NCI-H460 (cell line): ENCODE measurements at places on chromosomes 7 and 10.
A peak's percentile ranks its signal among the peaks of the same experiment; 100 is the strongest.

DNA sequence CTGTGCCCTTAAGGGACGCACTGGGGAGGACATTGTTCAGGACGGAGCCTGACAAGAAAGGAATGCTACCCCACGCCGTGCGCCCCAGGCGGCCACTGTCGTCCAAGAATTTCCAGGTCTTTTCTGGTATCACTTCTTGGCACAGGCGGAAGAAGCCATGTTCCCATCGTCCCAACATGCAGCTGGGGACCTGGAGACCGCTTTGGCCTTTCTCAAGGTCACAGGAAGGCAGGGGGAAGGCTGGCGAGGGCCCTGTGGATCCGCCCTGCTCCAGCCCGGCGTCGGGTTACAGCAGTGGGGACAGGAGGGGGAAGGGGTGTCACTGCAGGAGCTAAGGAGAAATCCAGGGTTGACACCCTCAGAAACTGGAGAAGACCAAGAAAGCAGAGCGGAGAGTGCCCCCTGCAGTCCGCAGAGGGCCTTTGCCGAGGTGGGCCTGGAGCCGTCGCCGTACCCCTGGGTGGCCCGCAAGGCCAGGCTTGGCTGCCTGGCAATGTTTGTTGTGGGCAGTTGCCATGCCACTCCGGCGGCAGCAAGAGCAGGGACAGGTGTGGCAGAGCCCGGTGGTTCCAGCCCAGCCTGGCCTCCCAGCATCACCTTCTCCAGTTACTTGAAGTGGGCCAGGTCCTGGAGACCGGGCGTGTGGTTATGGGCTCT is 104.1 kb downstream of the LHPP start:
- DNase-seq = peak; percentile 1

- no peak for DNase-seq
Observed at GRCh38 chr10:93245779-93246178, 172.1 kb downstream of the CYP26A1 start.

DNA sequence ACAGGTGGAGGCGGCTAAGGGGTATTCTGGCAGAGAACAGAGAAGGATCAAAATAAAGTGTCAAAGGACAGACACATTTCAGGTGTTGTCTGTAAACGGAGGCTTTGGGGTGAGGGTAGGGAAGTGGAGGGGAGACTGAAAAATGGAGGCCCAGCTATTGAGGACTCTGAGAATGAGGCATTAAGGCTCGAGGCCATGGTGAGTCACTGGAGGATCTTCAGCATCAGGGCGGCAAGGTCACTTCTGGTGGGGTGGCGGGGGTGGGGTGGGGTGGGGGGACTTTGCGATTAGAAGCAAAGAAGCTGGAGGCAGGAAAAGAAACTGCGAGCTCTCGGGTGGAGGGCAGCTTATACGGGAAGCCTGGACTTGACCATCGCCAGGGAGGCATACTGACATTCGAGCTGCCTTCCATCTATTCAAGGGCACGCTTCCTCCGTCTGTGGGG is 58.4 kb upstream of the PCGF5 start:
- DNase-seq = no peak

GRCh38 chr10:70943841-70944466 is 55.6 kb upstream of the PCBD1 start:
- no peak for DNase-seq

- no peak for DNase-seq
Observed at GRCh38 chr7:37432281-37432920, 16.3 kb downstream of the ELMO1 start.

GRCh38 chr10:18205098-18205834 is 65.0 kb downstream of the CACNB2 start:
- DNase-seq = no peak

GRCh38 chr7:5646846-5647245 is 134.6 kb downstream of the RNF216 start:
- no peak for DNase-seq

DNA sequence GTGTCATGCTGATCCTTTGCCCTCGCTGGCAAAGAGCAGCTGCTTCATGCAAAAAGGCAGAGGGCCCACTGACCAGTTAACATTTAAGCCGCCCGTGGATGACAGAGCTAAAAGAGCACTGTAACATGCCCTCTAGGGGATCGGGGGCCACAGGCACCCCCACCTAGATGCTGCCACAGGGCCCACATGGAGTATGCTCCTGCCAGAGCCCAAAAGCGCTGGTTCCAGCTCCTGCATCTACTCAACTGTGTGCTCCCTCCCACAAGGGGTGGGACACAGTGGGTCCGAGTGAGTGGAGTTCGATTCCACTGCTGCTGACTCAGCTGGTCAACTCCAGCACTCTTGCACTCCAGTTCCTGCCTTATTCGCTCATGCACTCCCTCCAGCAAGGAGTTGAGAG is 199.8 kb upstream of the CNTNAP2 start:
- no peak for DNase-seq

DNA sequence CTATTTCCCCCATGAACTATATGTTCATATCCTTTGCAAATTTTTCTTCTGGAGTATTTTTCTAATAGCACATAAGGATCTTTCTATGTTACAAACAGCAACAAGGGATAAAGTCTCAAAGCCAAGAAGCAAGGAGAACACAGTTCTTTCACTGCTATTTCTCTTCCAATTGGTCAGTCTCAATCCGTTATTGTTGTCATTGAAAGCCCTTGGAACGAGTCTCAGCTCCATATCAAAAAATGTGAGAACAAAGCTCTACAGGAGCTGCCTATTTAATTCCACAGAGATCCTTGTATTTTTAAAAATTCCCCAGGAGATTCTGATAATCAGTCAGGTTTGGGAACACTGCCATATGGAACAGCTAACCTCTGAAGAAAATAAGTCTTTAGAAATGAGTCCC is 15.7 kb downstream of the SLC35B4 start:
- DNase-seq = no peak

DNA sequence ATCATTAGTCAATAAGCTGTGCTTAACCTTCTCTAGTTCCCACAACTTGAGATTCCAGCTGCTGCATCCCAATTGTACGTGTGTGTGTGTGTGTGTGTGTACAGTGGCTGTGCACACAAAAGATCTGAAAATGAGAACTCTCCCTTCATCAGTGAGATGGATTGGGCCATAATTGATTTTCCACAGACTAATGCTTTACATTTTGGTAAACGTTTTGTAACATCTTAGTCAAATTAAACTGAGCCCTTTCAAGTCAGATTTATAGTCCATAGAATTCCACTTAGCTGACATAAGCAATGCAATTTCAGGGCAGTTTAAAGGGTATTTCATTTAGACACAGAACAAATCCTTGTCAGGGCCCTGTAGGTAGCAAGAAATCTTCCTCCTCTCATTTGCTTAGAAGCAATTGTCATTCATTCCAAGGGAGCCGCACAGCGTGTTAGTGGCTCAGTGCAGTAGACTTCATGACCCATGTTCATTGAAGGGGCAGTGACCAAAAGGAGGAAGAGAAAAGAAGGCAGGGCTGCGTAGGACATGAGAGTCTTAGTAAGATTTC is 1123.5 kb upstream of the AUTS2 start:
- DNase-seq = no peak

GRCh38 chr10:16853201-16853600 is 36.0 kb upstream of the RSU1 start:
- DNase-seq = peak; percentile 25

GRCh38 chr7:88191911-88192310 is 27.9 kb downstream of the SRI start:
- no peak for DNase-seq

GRCh38 chr7:151003572-151003971 is 12.8 kb downstream of the NOS3 start:
- DNase-seq = no peak

DNA sequence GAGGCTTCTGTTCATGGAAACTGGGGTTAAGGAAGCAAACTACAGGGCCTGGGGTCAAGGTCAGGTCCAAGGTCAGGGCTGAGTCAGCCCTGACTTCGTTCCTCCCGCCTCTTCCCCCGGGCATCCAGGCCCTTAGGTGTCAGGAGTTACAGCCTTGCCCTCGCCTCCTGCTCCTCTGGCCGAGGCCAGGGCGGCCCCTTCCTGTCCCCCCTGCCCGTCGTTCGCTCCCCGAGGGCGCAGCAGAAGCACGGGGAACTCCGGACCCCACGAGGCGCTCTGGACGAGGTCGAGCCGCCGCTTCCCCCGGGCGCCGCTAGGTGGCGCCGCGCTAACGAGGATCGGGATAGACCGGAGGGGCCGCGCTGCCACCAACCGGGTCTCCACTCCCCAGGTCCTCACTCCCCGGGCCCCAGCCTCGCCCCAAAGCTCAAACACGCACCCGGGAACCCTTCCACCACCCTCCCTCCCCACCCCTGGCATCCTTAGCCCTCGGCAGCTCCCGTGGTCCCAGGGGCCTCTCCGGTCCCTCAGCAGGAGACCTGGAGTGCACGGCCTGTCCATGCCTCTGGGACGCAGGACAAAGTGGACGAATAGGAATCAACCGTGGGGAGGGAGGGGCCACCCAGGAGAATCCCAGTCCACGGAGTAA is 59.2 kb upstream of the MYL10 start:
- peak; percentile 60 for DNase-seq

DNA sequence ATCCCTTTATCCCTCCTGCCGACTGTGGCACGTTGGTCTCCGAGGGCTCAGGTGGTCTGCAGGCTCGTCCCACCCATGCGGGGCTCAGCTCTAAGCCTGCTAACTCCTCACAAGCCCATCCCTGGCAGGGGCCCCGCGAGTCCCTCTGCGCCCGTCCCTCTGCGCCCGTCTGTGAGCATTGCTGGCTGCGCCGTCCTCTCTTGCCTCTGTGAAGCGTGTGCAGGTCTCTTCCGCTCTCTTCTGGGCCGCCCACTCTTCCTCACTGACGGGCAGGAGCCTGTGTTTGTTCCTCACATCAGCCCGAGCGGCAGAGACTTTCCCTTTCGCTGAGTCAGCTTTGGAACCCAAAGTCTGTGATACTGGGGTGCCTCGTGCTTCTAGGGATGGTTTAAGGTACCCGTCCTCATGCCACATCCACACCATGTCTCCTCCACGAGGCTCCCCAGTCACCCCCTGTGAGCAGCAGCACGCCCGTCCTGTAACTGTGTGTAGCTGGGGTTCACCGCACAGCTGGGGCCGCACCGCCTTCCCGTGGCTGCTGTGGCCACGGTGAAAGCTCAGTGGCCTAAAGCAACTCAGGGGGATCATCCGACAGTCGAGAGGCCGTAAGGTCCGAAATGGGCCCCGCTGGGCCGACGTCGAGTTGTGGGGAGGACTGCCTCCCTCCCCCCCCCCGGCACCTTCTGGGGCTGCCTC is 35.5 kb downstream of the ADGRA1 start:
- DNase-seq = no peak

GRCh38 chr7:91286432-91286831 is 22.2 kb downstream of the FZD1 start:
- DNase-seq = no peak

DNA sequence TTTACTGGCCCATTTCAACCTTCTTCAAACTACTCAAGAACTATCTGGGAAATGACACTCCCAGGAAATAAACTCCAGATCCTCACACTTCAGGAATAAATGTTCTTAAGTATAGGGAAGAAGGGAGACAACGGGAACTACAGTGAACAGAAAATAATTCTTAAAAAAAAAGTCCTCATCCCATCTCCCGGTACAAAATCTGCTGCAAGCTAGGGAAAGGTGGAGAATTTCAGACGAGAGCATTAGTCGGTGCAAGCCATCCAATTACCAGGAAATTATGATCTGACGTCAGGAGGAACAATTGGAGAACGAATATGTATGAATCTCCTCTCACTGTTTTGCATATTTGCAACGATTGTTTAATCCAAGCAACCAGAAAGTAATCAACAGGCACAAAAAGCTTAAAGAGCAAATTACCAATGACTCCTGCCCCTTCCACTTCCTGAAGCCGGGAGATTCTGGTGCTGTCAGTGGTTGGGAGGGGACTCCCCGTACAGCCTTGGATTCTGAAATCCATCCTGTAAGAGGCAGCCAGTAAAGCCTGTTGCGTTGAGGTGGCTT is 15.1 kb upstream of the GATA3 start:
- no peak for DNase-seq

- no peak for DNase-seq
Observed at GRCh38 chr10:72552857-72553256, 73.0 kb downstream of the MICU1 start.

DNA sequence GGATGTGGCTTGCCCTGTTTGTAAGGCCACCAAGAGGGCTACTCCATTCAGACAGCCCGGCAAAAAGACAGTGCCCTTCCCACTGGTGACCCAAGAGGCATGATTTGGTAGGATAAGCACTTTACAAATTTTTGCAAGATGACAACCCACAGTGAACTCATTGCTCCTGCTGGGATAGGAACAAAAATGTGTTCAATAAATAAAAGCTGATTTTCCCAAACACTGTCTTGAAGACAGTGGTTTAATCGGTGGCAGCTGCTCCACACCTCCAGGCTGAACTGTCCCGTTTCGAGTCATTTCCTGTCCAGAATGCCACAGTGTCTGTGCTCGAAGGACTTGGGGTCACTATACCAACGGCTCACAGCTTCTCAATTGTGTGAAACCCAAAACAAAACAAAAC is 45.1 kb upstream of the NPTX2 start:
- DNase-seq = no peak

GRCh38 chr10:29811751-29812427 is 177.1 kb upstream of the SVIL start:
- peak; percentile 69 for DNase-seq

DNA sequence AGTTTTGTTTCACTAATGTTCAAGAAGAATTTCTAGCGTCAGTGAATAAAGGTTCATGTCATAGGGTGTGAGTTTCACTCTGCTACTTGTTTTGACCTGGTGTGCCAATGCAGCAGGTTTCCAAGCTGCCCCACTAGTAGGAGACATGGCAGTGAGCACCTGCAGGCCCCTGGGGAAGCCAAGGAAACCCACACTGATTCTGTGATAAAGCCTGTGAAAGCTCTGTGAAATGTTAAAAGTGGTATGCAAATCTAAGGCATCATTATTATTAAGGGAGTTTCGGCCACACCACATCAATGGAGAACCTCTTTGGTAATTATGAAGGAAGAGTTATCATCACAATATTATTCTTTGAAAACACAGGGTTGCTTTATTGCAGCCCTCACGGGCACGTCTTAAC is 46.4 kb downstream of the ABCB5 start:
- DNase-seq = no peak

DNA sequence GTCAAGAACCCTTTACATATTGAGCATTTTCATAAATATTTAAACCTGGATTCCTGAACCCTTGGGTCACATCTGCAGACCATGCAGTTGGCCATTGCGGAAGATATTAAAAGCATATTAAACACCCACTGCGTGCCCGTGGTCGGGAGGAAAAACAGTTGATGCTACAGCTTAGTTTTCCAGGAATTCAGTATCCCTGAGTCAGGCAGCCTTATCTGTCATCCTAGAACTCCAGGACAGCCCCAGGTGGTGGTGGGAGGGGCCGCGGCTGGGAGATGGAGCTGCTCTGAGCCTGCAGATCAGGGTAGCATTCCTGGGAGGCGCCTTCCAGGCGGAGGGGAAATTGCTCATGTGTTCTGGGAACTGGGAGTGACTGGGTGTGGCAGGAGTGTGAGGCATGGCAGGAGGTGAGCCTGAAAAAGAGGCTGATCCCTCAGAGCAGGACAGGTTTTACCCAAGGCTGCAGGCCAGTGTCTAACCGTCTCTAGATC is 222.9 kb upstream of the SH2B2 start:
- no peak for DNase-seq

- DNase-seq = peak; percentile 65
Observed at GRCh38 chr10:51832652-51833383, 133.4 kb upstream of the CSTF2T start.

GRCh38 chr7:27950123-27950522 is 210.2 kb downstream of the TAX1BP1 start:
- no peak for DNase-seq
